ENCODE measurements at places on chromosomes 12 and 14.

DNA sequence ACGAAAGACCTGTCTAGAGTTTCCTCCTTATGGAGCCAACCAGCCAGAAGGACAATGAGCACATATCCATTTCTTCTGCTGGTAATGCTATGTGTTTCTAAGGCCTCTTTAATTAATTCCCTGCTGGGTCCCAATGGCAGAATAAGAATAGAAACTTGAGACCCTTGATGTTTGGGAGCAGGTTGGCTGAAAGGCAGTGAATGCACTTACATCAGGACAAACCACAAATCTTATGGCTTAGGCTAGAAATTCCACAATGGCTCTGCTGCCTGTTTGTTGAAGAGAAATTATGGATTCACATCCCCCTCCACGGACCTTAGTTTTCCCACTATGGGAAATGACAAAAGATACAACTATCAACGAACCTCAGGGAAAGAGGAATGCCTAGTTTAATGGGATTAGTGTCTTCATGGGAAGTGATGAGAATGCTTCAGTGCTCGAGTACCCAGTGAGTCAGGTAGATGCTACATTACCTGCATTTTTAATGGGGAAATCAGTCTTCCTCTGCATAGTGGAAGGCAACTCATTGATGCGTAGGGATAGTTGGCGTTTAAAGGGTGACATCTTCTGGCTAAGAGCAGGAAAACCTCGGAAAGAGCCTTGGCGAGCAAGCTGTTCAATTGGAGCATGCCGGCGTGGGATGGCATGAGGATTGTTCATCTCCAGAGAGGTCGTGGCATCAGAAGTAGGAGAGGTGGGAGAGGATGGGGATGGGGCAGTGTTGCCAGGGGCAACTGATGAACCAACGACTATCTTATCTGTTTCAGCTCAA is 46.5 kb downstream of the PAPLN start:
- no peak for DNase-seq

DNA sequence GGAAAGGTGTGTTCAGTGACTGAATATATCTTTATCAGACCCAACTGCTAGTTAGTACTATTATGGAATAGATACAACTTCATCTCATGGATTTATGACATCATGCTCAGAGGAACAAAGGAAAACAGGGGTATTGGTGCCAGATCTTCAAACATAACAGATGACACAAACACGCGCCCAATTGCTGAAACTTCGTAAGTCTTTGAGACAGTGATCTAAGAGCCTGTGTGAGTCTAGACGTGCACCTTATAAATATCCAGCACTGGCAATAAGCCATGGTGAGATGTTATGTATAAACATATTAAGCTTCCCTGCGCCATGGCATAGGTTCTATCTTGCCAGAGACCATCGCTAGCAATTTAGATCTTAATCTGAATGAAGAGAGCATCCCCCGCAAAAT is 42.2 kb upstream of the NR2C1 start:
- no peak for DNase-seq

DNA sequence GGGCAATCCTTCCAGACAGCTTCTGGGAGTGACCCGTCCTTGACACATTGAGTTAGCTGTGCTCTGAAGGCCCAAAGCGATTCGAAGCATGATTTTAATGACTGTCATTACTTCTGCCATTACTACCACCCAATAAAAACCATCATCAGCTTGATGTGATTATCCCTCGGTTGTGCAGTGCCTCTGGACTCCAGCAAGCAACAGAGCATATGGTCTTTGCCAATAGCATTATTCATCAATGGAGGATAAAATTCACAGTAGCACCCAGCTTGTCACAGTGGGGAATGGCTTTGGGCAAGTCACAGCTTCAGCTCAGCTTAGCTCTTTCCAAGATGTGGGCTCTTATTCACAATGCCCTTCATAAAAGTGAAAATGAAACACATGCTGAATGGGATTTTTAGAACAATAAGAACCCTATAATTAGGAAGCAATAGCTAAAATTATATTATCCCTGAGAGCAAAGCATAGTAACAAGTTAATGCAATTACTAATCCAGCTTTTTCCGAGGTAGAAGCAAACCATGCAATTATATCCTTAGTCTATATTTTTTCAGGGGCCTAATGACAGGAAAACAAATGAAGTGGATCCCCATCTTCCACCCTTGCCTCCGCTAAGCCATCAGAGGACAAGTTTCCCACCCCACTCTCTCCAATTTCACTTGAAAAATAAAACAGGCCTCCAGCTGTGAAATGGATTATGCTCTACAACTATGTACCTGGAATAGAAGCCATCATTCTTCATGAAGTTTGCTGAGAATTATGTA is 163.0 kb upstream of the EEA1 start:
- DNase-seq: no peak

- no peak for DNase-seq
These were observed 122.8 kb upstream of the SYT10 start for GRCh38 chr12:33562401-33562800.

GRCh38 chr14:59629444-59630287 is 53.1 kb upstream of the CCDC175 start:
- DNase-seq: no peak

DNA sequence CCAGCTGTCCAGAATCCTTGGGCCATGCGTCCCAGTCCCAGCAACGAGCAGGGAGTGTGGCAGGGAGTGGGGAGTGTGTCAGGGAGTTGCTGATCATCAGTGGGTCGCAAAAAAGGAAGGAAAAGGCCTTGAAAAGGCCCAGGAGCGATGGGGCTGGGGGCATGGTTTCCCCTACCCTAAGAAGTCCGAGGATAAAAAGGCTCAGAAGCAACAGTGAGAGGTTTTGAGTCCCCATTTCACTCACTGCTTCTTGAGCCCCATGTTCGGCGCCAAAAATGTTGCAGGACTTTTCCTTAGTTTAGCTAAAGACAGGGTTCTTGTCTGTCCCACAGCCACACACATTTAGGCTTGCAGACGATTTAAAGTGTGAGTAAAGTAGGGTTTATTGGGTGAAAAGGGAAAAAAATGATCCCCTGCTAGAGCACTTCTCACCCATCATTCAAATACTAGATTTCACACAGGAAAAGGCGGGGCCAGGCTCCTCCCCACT is 189.5 kb downstream of the KCNC2 start:
- DNase-seq: no peak

GRCh38 chr14:20031058-20031457 is 4.8 kb downstream of the OR4K13 start:
- no peak for DNase-seq

- no peak for DNase-seq
These were observed 7.8 kb downstream of the KMT5A start for GRCh38 chr12:123391546-123392343.

GRCh38 chr12:124829008-124829707 is 34.5 kb downstream of the SCARB1 start:
- DNase-seq: no peak

- DNase-seq: no peak
These were observed 107.4 kb downstream of the TSHR start for GRCh38 chr14:81062816-81063215.

DNA sequence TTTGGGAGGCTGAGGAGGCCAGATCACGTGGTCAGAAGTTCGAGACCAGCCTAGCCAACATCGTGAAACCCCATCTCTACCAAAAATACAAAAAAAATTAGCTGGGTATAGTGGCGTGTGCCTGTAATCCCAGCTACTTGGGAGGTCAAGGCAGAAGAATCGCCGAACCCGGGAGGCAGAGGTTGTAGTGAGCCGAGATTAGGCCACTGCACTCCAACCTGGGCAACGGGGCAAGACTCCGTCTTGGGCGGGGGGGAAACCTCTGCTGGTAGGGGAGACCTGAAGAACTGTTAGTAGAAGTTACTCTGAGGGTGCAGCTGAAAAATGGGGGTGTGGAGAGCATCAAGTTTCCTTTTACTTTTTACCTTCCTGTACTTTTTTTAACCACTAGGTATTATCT is 2.2 kb upstream of the LRP1 start:
- no peak for DNase-seq

GRCh38 chr14:73376585-73376984 is 81.8 kb downstream of the NUMB start:
- DNase-seq: no peak

DNA sequence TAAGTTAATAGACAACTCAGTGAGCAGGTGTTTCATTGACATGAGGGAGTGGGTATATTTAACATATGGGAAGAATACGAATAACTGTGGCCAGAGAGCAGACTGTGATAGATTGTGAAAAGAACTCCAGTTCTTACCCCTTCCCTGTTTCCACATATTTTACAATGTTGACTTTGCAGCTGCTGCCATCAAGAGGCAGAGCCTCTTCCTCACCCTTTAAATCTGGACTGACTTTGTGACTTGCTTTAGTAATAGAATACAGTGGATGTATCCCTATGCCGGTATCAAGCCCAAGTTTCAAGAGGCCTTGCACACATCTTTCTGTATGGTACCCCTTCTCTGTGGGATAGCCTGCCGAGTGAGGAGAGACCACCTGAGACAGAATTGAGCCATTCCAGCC is 356.7 kb downstream of the ETNK1 start:
- DNase-seq: no peak

- no peak for DNase-seq
These were observed 39.6 kb downstream of the TEAD4 start for GRCh38 chr12:2998789-2999264.

DNA sequence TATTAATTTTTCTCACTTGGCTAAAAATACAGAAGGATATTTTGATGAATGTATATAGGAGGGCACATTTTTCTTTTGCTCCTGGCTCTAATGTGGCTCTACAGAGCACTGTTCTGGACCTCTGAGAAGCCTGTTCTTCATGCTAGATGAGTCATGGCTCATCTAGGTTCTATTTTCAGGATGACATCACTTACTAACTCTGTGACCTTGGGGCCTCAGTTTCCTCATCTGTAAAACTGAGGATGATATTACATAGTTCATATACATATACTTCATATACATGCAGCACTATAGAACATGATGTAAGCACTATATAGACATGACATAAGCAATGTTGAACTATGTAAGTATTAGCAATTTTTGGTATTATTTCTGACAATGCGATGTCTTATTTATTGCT is 35.8 kb downstream of the SOCS2 start:
- DNase-seq: no peak

- DNase-seq: no peak
These were observed 564 bp upstream of the THTPA start for GRCh38 chr14:23555533-23555881.
